GM12864 (cell line): ENCODE measurements at places on chromosomes 5 and 9.

DNA sequence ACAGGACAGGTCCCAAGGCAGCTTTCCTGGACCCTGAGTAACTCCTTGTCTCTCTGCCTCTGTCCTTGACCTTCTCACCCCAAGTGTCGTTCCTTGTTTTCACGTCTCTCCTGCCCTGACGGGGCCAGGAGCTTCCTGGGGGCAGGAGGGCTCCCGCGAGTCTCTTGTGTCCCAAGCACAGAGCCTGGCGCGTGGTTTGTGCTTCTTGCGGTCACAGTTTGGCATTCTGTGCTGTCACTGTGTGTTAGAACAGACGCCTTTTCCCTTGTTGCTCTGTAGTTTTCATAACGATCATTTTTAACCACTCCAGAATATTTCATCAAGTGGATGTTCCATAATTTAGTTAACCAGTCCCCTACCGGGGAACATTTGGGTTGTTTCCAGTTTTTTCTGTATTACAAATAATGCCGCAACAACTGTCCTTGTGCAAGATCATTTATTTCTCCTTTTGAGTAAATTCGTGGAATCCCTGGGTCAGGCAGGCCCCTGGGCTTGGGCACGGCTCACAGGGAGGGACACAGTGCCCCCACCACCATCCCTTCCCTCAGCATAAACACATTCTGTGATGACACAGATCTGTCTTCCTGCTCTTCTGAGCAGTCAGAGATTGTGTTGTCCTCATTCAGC lies 71.9 kb downstream of the TSPAN17 start:
- no peak for DNase-seq

GRCh38 chr5:32222723-32223470 lies 48.8 kb upstream of the GOLPH3 start:
- DNase-seq, result no peak

GRCh38 chr5:126384985-126385384 lies 38.2 kb upstream of the GRAMD2B start:
- no peak for DNase-seq

GRCh38 chr9:123769719-123770118 lies 160.2 kb downstream of the DENND1A start:
- no peak for DNase-seq

DNA sequence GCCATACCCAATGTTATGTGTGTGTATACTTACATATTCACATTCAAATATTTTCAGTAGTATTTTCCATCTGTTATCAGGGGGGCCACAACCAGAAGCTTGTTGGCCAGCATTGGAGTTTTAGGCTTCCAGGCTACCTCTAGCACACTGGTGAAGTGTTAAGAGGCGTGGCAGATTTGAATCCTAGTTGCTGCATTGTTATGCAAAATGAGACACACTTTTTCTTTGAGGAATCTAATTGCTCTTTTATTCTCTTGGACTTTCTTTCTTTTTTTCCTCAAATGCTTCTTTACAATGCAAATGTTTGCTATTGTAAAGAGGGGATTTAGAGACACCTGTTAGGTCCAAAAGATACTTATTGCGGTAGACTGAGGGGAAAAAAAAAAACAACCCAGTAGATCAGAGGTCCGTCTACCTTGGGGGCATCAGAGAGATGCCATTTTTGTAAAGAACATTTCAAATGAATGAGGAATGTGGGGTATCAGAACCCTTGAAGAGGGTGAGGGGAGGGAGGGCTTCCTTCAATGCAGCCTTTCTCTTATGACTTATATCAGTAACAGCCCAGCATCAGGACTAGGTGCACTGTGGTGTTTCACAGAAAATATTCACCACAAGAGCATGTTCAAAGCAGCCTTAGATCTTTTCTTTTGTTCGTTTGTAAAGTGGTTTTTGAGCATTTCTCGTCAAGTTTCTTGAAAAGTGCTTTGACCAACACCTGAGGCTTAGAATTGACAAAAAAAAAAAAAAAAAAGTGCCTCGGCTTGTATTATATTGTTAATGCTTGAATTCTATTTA lies 3.8 kb downstream of the SMARCA2 start:
- DNase-seq, result no peak

DNA sequence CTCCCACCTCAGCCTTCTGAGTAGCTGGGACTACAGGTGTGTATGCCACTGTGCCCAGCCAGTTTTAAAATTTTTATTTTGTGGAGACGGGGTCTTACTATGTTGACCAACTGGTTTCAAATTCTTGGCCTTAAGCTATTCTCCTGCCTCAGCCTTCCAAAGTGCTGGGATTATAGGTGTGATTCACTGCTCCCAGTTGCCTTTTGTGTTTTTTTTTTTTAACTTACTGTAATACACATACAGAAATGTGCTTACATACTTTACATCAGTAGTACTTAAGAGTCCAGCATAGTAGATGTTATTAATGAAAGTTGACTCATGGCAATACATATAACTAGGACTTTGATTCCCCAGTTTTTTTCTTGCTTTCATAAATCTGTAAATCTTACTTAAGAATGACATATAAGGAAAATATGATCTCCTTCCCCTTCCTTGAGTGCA lies 4.7 kb downstream of the MAN2A1 start:
- no peak for DNase-seq
